Stimulated activated CD4-positive, alpha-beta T cell treated with anti-CD3 and anti-CD28 coated beads, TNF-alpha, amount 100 ng/mL, for 48 hours (primary cell): ENCODE measurements at places on chromosomes 2 and 18.

- DNase-seq = no peak
Observed at GRCh38 chr18:7146067-7146466, 28.5 kb upstream of the LAMA1 start.

DNA sequence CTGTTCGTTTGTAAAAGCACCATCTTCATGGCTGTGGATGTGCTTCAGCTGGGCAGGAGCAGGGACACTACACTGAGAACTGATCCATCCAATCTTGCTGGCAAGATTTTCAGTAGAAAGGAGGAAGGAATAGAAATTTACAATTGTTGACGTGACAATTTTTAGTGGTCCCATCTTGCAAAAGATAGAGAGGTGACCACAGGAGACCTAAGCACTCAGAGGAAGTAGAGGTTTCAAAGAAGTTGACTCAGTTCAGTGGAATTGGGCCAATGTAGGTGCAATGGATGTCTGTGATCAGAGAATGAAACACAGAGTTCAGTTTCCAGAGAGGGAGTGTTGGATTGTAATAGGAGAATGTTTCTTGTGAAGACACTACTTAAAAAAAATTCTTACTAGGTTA lies 1.4 kb downstream of the UGT1A5 start:
- no peak for DNase-seq

DNA sequence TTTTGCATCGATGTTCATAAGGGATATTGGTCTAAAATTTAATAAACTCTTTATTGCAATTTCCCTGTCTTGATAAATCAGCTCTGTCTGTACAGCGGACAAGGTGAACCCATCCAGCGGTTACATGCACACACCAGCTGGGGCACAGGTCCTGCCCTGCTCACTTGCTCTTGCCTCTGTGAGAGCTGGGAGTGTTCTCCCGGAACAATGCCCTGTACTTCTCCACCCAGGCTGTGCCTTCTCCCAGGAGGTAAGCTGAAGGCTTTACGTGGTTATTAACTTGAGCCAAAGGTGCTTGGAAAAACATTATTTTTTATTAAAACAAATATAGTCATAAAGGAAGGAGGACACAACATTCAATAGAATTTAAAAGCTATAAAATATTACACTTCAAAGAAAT lies 117.6 kb downstream of the ALPK2 start:
- DNase-seq = no peak

DNA sequence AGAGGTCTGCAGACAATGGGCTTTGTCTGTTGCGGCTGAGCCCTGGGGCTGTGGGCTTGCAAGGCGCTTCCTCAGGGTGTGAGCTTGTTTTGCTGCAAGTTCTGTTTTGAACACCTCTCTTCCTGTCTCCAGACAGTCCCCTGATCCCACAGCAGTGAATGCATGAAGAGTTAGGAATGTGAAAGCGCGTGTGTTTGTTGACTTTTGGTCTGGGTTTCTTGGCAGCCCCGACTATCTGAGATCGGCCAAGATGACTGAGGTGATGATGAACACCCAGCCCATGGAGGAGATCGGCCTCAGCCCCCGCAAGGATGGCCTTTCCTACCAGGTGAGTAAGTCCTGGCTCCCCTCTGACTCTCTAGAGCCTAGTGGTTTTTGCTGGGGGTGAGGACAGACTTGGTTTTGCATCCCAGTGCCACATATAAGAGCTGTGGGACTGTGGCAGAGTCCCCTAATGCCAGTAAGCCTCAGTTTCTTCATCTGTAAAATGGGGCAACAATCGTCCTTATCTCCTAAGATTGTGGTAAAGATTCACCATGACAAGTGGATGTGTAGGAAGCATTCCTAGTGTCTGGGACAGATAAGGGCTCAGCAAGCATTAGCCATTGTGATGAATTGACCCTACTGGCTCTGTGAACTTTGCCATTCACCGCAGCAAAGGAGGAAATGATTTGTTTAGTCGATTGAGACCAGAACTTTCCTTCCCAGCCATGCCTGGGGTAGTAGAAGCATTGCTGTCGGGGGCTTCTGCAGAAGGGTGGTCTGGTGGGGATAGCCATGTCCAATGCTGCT lies 3.0 kb downstream of the LBH start:
- no peak for DNase-seq

- DNase-seq = no peak
Observed at GRCh38 chr2:104654811-104655210, 199.1 kb upstream of the POU3F3 start.

DNA sequence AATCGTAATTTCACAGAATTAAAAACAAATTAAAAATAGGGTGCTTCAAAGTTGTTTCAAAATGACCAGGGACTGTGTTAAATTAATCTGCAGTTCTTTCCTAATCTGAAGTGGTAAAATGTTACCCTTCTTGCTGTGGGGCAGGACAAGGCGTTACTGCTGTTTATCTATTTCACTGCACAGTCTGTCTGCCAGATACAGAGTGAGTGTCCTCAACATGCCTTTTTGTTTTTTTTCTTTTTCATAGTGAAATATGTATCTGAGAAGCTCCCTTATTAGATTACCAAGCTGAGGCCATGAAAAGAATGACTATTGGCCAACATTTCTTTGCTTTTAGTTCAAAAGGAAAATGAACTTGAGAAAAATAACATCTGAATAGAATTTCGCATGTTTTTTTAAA lies 38.0 kb downstream of the KCTD1 start:
- DNase-seq = no peak

- DNase-seq = no peak
Observed at GRCh38 chr2:6946722-6947121, 29.5 kb downstream of the RNF144A start.

GRCh38 chr2:88252646-88253045 lies 82.5 kb downstream of the THNSL2 start:
- no peak for DNase-seq

DNA sequence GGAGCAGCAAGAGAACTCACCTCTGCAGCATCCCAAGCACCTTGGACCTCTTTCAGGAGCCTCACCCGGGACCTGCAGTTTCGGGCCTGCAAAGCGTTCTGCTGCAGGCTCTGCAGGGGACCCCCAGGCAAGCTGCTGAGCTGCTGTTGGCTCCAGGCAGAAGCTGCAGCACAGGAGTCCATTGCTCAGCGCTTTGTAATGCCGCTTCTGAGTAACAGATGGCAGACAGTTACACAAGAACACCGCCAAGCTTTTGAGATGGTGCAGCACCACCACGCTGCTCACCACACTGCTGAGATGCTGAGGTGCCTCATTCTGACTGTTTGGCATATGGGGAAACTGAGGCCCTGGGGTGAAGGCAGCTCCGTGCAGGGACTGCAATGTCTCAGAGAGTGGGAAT lies 1.9 kb upstream of the GALNT14 start:
- DNase-seq = no peak

DNA sequence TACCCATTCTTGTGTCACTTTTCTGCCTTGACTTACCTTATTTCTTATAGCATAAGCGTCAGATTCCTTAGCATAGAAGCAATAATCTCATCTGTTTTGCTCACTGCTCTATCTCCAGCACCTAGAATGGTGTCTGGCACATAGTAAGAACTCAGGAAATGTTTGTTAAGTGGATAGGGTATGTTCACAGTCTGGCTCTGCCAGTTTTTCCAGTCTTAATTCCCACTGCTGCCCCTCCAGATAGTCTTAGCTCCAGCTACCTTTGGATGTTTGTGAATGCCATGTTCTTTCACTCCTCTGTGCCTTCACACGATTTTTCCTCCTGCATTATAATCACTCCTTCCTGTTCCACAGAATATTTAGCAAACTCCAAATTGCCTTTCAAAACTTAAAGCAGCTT lies 29.0 kb downstream of the DNAJC10 start:
- no peak for DNase-seq

DNA sequence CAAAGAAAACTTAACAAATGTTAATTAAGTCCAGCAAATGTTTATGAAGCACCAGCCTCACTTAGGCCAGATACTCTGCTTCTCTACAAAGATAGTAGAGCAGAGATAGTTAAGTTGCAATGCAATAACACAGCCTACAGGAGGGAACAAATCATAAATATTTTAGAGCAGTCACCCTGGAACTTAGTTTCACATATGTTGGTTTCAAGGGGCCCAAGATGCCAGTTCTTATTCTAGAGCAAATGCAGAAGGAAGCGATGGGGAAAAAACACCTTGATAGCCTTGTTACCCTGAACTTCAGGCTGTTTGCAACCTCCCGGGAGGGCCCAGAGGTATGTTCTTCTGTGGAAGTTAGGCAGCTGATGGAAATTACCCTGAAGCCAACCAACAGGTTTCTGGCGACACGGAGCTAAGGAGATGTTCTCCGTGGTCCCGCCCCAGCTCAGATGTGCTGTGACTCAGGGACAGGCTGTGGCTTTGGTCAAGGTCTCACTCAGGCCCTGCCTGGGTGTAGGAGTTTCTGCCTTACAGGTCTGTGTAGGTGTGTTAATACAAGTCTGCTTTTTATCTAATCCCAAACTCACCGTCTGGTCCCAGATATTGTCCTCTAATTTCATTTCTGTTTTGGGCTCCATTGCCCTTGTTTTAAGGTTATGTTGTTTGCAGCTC lies 3.8 kb downstream of the CTIF start:
- DNase-seq = no peak

DNA sequence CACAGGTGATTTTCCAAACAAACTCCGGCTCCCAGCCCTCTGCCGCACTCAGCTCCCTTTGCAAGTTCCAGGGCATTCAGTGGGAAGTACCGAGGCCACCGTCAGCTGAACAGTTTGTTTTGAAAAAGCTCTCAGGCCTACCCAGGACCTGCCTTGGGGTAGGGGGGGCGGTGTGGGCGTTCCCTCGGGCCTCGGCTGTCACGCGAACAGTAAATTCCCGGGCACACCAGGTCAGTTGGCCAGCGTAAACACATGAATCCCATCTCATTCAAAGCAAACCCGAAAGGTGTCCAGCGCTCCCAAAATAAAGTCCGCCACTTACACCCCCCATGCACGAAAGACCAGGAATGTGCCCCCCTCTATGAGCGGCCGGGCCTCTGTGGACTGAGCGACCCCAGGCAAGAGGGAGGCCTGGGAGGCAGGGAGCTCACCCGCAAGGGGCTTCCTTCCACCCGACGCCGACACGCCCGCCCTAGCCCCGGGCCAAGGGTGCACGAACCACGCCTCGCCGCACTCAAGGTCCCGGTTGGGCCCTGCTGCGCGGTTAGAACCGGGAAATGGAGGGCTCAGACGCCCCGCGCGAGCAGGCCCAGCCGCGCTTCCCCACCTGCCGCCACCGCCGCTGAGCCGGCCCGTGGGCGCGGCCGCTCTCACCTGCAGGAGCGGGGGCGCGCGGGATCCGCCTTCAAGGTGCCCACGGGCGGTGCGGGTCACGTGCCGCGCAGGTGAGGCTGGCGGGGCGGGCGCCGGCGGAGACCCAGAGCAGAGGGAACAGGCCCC lies at the start of gene WDSUB1:
WDSUB1 (minus strand) TSS at position 775 of the 780 bp plus-strand sequence. CDS start 3,634 bp downstream, outside the sequence.
- DNase-seq = no peak
